Stimulated activated CD8-positive, alpha-beta memory T cell treated with anti-CD3 and anti-CD28 coated beads, Interleukin-2, amount 100 ng/mL, for 1 hour (primary cell): ENCODE measurements at places on chromosomes 2 and 18.

GRCh38 chr2:30781451-30781850, 25.8 kb downstream of the CAPN13 start:
- no peak for DNase-seq

GRCh38 chr2:11433822-11434221, 32.1 kb downstream of the E2F6 start:
- DNase-seq = no peak

DNA sequence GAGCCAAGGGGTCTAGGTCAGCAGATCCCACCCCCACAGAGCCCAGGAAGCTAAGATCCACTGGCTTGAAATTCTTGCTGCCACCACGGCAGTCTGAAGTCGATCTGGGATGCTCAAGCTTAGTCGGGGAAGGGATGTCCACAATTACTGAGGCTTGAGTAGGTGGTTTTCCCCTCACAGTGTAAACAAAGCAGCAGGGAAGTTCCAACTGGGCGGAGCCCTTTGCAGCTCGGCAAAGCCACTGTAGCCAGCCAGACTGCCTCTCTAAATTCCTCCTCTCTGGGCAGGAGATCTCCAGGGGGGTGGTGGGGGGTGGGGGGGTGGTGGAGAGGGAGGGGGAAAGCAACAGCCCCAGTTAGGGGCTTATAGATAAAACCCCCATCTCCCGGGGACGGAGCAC, 419.5 kb downstream of the NUP35 start:
- DNase-seq = no peak

DNA sequence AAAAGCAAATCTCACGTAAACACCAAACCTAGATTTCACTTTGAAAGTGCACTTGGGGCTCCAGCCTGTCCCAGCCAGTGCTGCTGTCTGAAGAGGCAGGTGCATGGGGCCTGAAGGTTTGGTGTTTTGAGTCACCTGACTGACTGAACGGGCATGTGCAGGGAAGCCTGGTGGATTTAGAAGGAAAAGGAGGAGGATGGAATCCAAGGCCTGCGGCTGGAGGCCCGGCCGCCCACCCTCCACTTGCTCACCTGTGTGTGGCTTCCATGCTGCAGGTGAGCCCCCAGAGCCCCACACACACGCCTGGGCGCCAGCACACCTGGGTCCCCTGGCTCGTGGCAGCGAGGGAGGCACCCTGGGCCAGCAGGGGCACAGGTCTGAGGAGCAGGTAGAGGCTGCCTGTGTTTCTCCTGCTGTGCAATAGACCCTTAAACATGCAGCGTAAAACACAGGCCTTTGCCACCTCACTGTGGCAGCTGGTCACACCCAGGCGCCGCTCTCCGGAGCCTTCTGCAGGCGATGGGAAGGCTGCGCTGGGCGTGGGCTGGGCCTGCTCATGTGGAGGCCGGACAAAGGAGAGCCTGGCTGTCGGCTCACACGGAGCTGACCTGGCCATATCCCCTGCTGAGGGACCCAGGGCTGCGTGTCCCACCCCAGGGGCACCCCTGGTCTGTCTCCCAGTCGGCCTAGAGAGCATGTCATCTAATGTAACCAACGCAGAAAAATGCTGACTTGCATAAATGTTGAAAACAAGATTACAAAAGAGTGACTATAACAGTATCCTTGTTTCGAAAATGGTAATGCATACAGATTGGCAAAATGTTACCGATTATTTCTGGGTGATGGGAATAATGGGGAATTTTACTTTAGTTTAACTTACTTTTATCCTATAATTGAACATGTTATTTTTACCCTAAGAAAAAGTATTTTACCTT, 71.3 kb downstream of the TMEM18 start:
- no peak for DNase-seq

DNA sequence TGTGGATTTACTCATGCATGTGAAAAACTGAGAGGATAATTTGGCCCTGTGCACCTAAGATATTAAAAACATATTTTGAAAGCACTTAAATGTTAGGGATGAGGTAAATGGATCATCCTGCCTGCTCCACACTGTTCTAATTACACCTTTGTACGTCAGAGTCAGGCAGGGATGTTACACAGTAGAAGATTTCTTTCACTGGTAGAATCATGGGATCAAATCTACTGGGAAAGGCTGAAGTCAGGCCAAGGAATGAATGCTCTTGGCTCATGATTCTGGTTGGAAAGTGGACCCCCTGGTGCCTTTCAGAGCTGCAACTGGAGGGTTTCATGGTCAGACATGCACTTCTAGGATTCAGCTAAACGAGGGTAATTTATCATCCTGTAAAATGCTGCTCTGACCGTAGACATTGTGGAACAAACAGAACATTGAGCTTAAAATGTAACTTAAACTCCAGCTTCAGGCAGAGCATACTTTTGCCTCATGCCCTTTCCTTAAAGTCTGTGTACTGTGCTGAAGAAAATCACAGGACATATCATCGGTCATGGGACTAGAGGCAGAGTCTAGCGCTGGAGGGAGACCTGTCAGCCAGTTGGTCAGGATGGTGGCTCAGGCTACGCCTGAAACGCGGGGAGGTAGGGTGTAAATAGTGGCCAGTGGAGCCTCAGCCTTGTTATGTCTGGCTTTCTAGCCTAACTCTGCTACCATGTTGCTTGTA, 4.9 kb downstream of the KCNE4 start:
- DNase-seq = no peak

- no peak for DNase-seq
These were observed 198.0 kb upstream of the NCKAP5 start for GRCh38 chr2:133766164-133766832.

- no peak for DNase-seq
These were observed 55.9 kb downstream of the ARHGAP28 start for GRCh38 chr18:6785411-6785810.

GRCh38 chr2:14678761-14679160, 46.2 kb downstream of the LRATD1 start:
- DNase-seq = no peak

GRCh38 chr2:18900691-18901141, 311.3 kb upstream of the NT5C1B start:
- DNase-seq = no peak

GRCh38 chr18:50287028-50287440, 458 bp downstream of the CXXC1 start:
- DNase-seq = no peak

GRCh38 chr2:120675460-120676130, 60.1 kb upstream of the GLI2 start:
- DNase-seq = no peak

GRCh38 chr2:175282886-175283285, 101.4 kb upstream of the ATP5MC3 start:
- no peak for DNase-seq

- no peak for DNase-seq
These were observed 15.4 kb downstream of the GDF7 start for GRCh38 chr2:20682167-20682920.

- DNase-seq = no peak
These were observed 39.5 kb downstream of the TPRKB start for GRCh38 chr2:73697606-73698005.

GRCh38 chr2:177262092-177262491, 2.4 kb downstream of the NFE2L2 start:
- DNase-seq = no peak

- DNase-seq = no peak
These were observed 209.9 kb upstream of the CDH20 start for GRCh38 chr18:61123309-61123708.

DNA sequence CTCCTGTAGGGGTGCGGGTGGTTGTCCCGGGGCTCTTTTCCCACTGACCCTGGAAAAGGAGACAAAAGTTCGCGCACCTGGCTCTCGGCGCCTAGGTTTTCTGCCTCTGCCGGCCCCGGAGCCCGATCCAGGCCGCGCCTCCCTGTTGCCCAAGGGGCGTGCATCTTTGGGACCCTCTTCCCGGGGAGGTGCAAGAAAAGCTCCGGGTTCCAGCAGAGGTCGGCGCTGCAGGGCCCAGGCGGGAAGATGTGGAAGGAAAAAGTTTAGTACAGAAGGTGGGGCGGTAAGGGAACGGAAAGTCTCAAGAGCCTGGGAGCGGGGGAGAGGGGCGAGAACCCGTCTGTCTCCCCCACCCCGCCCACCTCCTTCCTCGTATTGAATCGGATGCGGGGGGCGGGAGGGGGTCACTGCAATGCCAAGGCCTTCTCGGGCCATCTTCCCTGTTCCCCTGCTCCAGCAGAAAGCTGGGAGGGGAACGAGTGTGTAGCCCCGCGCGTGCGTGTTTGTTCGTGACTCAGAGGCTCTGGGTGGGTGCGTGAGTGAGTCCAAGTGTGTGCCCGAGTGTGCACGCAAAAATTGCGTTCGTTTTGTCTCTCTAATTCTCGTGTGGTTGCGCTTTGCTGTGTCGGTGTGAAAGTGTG, 6.3 kb upstream of the EN1 start:
- no peak for DNase-seq

DNA sequence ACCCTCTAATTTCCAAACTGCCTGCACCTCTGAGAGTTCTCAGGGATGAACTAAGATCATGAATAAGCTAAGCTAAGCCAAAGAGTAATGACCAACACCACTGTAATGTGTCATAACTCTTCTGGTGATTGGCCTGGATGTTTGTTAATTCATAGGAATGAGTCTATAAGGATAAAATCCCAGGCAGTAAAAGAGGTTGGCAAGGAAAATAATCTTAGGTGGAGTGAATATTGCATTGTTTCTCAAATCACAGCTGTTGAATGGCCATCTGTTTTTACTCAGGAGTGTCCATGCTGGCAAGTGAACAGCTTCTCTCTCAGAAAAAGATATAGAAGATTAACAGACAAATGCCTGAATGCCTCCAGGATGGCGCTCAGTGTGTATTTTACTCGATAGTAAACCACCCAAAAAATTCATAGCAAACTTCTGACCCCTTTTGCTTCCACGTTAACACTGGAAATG, 60.8 kb upstream of the GLS start:
- no peak for DNase-seq

GRCh38 chr18:79315596-79315995, 80.1 kb upstream of the NFATC1 start:
- DNase-seq = no peak

- DNase-seq = no peak
These were observed 27.7 kb downstream of the FAM110C start for GRCh38 chr2:18402-19271.

- DNase-seq = no peak
These were observed 217.9 kb upstream of the RND3 start for GRCh38 chr2:150705357-150705756.

DNA sequence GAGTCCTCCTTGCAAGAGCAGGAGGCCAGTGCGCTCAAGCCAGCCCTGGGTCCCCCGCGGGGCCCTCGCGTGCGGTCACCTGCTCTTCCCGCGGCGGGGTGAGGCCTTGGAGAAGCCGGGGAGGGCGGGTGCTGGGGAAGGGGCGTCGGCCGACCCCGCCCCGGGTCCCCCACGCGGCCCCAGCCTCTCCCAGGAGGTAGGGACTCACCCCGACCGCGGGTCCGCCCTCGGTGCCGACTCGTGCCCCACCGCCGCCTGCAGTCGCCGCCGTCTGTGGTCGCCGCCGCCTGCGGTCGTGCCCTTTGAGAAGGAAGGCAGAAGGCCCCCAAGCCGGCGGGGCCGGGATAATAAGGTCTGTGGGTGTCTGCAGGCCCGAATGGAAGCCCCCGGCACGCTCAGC, 32.7 kb downstream of the SERPINB8 start:
- no peak for DNase-seq

GRCh38 chr2:189137519-189137918, 42.0 kb downstream of the COL5A2 start:
- no peak for DNase-seq

GRCh38 chr18:63073481-63073880, 246.1 kb downstream of the BCL2 start:
- DNase-seq = no peak

GRCh38 chr2:109527079-109527478, 86.7 kb downstream of the SEPTIN10 start:
- DNase-seq = no peak

GRCh38 chr2:19216238-19216637, 142.2 kb downstream of the OSR1 start:
- no peak for DNase-seq

DNA sequence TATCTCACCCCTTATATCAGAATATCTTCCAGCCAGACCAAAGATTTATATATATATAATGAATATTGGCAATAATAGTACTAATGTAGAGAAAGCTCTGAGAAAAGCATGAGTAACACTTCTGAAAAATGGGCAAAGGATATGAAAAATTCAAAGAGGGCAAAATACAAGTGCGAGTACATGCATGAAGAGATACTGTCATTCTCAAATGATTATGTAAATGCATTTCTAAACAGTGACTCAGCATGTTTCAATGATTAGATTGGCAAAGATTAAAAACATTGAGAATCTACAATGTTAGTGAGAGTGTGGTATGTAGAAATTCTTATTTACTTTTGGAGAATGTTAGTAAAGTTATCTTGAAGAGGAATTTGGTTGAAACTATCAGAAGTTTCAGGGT, 118.3 kb upstream of the NEDD4L start:
- no peak for DNase-seq

DNA sequence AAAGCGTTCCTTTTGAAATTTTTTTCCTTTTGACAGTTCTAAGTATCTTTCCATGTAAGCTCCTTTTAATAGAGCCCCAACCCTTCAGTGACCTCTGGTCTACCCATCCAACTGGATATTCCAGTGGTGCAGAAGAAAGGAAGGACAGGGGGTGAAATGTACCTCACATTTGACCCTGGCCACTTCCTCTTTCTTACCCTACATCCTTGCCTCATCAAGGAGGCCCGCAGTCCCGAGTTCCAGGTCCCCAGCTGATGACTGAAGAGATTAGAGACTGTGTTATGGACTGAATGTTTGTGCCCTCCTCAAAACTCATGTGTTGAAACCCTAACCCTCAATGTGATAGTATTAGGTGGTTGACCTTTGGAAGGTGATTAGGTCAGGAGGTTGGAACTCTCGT, 158.1 kb downstream of the RBM43 start:
- DNase-seq = no peak

DNA sequence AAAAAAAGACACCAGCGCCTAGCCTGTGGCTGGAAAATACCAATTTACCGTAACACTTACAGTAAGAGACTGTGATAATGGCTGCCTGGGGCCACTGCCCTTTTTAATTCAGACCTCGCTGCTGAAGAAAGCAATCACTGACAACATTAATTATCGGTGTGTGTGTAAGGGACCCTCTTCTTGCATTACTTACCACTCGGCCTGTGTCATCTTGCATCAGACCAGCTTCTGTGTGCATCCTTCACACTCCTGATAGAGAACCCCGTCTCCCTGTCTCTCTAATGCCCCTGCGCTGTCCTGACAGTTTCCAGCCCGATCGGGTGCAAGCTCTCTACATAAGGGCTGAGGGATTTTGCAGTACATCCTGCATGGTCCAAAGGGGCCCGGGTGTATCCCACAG, 124.4 kb downstream of the ZNF516 start:
- DNase-seq = no peak

DNA sequence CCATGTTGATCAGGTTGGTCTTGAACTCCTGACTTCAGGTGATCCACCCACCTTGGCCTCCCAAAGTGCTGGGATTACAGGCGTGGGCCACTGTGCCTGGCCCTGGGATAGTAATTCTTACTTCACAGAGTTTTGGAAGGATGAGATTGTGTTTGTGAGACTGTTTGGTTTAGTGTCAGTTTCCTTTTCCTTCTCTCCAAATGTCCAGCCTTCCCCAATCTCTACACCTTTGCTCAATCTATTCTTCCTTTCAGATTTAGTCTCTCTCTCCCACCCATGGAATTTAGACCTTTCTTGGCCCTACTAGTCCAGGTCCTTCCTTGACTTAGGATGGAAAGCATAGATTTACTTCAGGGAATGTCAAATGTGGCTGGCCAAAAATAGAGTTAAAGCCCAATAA, 12.2 kb upstream of the IL1A start:
- no peak for DNase-seq

GRCh38 chr2:101770726-101771125, 73.2 kb downstream of the MAP4K4 start:
- no peak for DNase-seq
